NCI-H748 treated with DMSO at 0.1 percent for 48 hours (cell line): ENCODE measurements at places on chromosomes 1 and 21.

DNA sequence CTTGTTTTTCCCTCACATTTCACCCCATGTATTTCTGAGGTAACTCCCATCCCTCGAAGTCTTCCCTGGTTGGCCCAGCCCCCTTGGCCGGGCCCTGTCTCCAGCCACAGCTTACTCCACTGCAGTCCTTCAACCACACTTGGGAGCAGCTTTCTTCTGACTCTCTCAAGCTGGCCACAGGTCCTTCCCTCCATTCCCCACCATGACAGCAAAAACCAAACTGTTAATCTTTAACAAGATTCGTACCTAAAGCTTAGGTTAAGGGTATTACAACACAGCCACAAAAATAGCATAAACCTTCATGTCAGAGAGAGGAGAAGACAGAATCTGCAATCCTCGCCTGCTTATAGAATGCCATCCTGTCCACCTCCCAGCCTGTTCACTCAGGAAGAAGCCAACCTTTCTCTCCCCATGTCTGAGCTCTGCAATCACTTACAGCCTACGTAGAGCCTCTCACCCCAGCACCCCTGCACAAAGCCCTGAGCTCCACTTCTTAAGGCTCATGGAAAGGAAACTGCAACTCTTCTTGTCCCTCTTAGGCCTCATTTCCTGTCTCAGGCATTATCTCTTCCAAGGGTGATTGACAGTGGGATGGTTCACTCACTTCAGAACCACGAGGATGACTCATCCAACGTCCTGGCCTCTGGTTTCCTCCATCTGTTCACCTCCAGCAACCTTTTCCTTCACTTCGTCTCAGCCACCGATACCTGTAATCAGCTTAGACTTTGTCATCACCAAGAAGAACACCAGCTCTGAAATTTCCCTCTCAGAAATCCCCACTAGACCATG, 72.8 kb downstream of the CD2 start:
- DNase-seq, result no peak

GRCh38 chr1:87179851-87180519, 148.7 kb upstream of the LMO4 start:
- DNase-seq, result no peak

- DNase-seq, result no peak
These were observed 8.7 kb upstream of the COL6A1 start for GRCh38 chr21:45972716-45973474.

DNA sequence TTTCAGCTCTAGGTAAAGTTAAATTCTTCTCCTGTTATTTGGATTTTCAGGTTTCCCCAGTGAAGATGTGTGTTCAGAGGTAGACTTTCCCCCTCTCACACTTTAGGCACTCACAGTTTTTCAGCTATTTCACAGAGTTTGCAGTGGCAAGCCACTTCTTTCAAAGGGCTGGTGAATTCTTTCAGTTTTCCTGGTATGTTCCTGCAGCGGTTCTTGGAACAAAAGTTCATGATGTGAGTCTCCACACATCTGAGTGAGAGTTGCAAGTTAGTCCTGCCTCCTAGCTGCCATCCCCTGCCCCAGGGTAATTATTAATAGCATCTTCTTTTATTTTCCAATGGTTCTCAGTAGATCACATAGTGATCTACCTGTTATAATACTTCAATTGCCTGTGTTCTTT, 27.3 kb upstream of the CD84 start:
- no peak for DNase-seq
